HT-29 (cell line): ENCODE measurements at places on chromosomes 1 and 21. TPM values are rescaled to one million over a fixed set of nuclear protein-coding genes. Genes with fewer than 3 reads are reported as not detected.

The NUDT17 gene
- 0.63 and 1.6 TPM in 2 replicates for total RNA-seq

DNA sequence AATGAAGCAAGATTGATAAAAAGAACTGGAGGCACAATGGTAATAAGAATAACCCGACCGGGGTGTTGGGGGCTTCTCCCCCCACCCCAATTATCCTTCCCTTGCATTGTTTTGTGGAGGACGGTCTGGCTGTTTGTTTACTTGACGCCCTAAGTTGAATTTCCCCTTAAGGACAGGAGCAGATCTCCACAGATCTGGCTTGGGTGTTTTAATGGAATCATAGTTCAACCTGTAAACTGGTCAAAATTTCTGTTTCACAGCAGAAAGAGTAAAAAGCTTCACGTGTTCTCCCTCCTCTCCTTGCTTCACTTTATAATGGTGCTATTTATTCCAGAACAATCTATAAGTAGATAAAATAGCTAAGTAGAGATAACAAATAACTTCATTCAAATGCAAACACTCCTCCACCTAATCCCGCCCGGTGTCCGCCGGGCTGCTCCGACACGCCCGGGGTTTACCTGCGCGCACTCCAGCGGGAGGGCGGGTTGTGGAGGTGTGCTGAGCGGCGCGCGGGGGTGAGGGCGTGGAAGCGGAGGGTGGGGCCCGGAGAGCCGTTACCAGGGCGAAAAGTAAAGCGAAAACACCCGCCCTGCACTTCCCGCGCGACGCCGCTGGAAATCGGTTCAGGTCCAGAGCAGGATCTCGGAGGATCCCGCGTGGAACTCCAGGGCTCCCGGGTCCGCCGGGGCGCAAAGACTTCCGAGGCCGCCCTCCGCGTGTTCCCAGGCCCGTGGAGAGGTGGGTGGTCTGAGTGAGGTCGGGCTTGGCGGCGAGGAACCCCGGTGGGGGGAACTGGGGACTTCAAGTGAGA is 2.0 kb upstream of the ATF3 start:
- peak; percentile 65 for DNase-seq

The COL6A1 gene
- total RNA-seq = 1.1 and 4.4 TPM in 2 replicates

The ANXA9 gene
- total RNA-seq = 49.4 and 50.4 TPM in 2 replicates

DNA sequence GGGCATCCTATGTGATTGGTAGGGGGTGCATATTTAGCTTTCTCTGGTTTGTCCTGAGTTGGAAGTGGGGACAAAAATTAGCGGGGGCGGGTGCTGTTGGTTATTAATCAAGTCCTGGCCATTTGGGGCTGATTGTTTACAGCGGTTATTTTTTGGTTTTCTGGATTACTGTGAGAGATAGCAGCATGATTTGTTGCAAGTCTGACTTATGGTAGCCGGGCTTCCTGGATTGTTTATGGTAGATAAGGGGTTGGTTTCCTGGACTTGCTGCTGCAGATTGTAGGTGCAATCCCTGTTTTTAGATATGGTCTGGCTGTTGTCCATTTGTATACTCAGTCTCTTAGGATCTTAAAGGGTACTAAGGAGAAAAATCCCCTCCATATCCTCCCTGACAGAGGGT is 12.1 kb upstream of the PROK1 start:
- no peak for DNase-seq

The DIRAS3 gene
- not detected in 2 replicates for total RNA-seq

GRCh38 chr1:246790364-246790763 is 66.2 kb downstream of the SCCPDH start:
- no peak for DNase-seq

The BATF3 gene
- 0.23 and 0.34 TPM in 2 replicates for total RNA-seq

GRCh38 chr1:212035835-212036605 is 472 bp downstream of the DTL start:
- peak; percentile 55 for DNase-seq

The BMP8B gene
- 2.9 and 3.5 TPM in 2 replicates for total RNA-seq

The FCRL2 gene
- not detected in 2 replicates for total RNA-seq

DNA sequence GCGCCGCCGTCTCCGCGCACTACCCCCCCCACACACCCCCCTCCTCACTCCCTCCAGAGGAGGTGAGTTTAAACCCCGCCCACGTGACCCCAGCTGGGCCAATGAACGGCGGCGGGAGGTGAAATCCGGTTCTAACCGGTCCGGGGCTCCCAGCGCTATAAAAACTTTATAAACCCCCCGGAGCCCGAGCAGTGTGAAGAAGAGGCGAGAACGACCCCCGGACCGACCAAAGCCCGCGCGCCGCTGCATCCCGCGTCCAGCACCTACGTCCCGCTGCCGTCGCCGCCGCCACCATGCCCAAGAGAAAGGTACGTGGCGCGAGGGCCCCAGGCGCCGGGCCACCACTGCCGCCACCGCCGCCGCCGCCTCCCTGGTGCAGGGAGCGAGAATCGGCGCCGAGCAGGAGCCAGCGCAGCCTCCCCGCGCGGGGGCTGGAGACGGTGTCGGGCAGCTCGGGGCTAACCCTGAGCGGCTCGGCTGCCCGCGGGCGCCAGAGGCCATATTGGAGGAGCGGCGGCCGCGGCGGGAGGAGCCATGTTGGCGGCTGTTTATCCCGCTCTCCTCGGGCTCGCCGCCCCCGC is at the start of gene HMGN2:
TSS of gene HMGN2 (plus strand) at position 121 of the 581 bp plus-strand sequence. CDS start at position 294, 173 bp downstream.
- DNase-seq = peak; percentile 92

DNA sequence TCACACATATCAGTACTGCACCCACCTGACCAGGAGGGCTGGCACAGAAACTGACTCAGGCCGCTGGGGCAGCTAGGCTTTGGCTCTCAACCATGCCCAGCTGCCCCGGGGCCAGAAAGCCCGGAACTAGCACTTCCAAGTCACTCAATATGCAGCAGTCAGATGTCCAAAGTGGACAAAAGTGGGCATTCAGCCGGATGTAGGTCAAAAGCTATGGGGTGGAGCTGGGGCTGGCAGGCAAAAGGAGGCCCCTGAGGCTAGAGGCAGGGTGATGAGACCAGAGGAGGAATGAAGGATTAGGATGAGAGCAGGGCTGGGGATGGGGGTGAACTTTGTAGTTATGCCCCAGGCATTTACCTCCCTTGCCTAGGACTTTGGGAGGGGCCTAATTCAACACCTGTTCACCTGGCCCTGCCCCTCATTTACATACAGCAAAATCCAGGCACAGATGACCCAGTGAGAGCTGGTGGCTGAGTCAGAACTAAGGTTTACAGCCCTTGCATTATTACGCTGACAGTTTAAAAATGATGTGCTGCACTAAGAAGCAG is 30.7 kb upstream of the EDN2 start:
- DNase-seq = peak; percentile 64

GRCh38 chr1:20095564-20096434 is 23.5 kb downstream of the PLA2G2D start:
- no peak for DNase-seq

DNA sequence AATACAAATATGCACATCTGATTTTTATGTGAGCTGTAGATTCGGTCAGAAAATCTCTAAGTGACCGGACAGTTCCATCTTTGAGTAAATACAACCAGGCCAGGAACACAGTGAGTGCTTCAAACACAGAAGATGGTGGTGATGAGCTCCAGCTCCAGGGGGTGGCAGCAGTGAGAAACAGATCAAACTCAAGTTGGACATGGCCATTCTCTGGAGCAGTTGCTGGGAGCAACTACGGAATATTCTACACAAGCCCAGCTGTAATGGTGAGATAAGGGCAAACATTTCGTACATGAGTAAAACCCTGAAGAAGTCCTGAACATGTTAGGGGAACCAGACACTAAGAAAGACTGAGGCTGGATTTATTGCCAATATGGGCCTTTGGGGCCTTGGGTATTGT is 100.7 kb downstream of the BARHL2 start:
- DNase-seq = peak; percentile 38

The CA6 gene
- total RNA-seq = not detected in 2 replicates

DNA sequence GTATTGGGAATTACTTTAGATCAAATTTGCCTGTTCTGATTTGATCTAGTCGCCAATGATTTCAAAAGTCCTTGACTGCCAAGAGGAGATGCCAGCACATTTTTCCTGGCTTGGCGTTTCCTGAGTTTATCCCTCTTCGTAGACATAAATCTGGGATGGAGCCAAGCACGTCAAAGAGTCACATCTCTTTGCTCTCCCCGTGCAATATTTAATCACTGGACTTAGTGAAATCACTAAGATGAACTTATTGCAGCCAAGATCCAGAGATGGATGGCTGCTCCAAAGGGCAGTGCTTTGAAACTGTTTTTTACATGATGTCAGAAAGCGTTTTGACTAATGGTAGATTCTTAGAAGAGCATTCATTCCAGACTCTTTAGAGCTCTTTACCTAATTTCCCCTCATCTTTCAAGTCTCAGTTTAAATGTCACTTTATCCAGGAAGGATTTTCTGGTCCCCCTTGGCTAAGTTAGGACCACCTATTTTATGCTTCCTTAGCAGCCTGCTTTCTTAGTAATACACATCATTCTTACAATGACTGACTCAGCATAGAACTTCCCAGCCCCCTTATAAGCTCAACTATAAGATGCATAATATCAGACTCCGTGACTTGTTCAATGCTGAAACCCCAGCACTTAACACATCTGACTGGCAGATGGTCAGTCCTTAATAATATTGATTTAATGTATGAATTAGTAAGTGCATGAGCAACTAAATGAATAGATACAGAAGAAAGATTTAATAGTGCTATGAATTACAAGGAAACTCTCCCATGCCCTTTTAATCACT is 94.4 kb upstream of the GREM2 start:
- DNase-seq = no peak

DNA sequence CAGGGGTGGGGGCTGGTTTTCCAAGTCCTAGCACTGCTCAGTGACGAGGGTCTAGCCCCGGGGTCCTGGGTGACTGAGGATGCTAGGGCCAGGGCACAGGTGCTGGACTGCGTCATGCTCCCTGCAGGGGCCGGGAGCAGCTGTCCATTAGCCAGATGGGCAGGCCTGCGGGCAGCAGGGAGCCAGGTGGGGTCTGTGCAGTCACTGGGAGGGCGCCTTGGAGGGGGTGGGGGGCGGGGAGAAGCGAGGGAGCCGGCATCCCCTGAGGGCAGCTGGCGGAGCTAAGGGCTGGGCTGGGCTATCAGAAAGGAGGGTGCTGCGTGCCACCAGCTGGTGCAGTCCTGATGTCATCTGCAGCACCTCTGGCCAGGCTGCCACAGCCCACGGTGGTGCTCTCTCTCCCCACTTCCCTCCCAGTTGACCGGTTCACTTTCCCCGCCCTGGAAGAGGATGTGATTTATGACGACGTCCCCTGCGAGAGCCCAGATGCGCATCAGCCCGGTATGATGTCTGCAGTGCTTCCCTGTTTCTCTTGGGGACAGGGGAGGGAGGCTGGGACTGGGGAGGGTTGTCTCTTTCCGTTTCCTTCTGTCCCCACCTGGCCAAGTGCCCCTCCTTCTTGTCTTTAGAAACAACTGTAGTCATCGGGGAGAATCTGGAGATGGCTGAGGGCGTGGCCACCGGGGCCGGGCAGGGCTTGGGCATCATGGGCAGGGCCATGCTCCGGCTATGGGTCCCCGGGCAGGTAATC is 63.8 kb downstream of the ARHGEF10L start:
- peak; percentile 57 for DNase-seq

DNA sequence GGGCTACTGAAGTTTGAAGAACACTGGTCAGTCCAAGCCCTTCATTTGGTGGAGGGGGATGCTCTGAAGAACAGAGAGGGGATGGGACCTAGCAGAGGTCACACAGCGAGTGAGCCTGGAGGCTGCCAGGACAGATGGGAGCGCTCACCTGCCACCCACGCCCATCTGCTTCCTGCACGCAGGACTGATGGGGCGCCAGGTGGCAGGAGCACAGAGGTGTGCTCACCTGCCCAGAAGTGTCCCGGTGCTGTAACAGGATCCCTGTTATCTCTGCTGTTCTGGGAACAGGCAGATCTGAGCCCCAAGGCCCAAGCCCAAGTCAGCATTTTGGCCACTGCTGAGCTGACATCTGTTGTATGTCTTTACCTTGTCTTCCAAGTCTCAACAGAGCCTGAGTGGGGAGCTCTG is 40.5 kb downstream of the EPHB2 start:
- peak; percentile 20 for DNase-seq

The TAS1R1 gene
- total RNA-seq = not detected in 2 replicates

- no peak for DNase-seq
Observed at GRCh38 chr1:98306517-98307089, 354.9 kb upstream of the SNX7 start.

- no peak for DNase-seq
Observed at GRCh38 chr1:211019266-211019665, 114.7 kb downstream of the KCNH1 start.

DNA sequence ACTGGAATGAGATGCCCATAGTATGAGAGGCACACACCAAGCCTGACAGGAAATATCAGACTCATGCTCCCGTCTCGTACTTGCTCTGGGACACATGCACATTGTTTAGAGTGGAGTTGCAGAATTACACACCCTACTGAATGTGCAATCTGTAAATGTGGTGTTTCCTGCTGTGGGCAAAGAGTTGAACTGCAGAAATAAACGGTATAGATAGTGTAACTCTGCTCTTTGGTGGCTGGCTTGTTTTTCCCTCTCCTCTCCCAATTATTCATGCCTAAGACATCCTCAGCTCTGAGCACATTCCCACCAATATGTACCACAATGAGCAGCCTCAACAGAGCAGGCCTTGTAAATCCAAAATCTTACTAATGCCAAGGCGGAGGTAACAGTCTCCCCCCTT is 90.1 kb upstream of the DIRAS3 start:
- DNase-seq = no peak

The CCT8 gene
- total RNA-seq = 71.3 and 82.8 TPM in 2 replicates

DNA sequence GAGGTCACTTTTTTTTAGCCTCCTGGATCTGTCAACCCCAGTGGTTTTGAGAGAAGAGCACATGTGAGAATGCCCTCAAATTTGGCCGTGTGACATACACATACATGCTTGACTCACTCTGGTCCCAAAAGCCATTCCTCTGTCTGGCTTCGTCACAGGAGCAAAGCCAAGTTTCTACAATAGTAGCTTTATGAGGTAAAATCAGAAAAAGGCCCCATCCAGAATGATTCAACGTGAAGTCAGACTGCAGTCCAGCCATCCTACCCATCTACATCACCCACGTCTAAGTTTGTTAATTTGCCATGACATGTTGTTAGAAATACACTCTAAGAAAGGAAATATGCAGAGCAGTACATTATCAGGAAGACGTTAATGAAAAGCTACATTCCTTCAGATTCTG is 245.2 kb downstream of the SDCCAG8 start:
- no peak for DNase-seq
